ENCODE measurements at places on chromosomes 4 and X.

DNA sequence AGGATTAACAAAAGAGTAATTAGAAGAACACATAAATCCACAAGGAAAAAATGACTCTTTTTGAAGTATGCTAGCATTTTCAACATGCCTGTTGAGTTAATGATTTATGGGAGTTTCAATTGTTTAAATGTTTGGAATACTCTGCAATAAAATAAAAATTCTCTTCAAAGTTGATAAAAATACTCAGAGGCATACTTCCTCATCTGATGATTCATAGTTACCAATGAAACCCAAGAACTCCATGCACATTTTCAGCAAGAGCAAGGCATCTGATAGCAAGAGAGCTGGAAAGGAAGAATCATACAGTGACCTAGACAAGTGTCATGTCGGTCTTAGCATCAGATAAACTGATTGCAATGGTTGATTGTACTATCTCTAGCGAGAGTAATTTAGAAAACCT, 443.7 kb upstream of the ATOH1 start:
- DNase-seq = no peak

DNA sequence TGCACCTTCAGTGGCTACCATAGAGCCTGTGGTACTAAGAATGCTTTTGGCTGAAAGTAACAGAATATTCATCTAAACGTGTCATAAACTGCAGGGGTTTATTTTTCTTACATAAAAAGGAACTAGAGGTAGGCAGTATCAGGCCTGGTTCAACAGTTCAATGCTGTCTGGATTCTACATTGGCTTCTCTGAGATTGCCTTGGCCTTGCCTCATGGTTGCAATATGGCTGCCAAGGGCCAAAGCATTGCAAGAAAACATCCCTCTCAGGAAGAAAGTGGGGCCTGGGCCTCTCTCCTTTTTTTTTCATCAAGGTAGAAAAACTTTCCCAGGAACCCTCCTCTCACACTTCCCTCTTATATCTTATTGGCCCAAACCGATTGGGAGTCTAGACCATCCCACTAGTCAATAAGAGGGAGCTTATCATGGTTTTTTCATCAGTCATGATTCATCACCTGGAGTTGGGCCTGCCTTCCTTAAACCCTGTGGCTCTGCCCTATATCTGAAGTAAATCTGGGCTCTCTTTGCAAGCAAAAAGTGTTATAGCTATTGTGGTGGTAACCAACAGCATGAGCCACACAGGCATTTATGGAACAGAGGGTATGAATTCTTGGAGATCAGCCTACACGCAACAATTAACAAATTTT, 1.8 kb upstream of the DOCK11 start:
- no peak for DNase-seq

DNA sequence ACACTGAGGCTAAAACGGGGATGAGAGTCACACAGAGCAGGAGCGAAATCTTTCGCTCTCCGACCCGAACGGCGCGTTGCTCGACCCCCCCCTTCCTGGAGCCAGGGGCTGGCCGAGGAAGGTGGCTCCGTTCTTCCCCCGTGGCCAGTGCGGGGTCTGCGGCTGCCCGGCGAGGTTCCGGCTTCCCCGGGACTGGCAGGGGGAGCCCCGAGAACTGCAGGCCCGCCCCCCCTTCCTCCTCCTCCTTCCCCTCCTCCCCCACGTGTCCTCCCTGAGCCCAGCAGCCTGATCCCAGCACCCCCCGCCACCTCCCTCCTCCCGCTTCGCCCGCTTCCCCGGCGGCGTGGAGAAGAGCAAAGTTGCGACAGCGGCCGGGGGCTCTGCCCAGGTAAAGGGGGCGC, 2.4 kb upstream of the BCORL1 start:
- no peak for DNase-seq

DNA sequence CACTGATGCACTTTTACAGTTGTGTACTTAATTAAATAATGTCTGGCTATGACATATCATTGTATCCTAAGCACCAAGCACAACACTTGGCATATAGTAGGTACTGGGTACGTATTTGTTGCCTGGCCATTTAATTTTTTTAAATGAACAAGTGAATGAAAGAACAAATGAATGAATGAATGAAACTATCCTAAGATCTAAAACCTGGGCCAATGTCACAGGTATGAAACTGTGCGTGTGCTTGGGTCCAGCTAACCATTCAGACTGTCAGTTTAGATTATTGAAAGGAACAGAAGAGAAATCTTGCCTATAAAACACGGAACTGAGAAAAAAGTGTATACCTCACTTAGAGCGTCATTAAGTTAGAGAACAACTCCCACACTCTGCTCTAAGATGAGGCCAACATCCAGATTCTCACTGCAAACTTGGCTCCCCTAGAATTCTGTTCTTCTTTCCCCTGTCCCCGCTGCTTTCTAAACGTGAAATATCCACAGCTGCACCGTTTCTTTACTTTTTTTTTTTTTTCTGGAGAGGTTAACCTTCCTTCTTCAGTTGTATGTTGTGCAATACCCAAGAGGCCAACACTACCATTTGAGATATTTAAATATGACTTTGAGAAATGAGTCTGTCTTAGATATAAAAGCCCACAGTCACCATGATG, 17.3 kb upstream of the SEL1L3 start:
- no peak for DNase-seq

DNA sequence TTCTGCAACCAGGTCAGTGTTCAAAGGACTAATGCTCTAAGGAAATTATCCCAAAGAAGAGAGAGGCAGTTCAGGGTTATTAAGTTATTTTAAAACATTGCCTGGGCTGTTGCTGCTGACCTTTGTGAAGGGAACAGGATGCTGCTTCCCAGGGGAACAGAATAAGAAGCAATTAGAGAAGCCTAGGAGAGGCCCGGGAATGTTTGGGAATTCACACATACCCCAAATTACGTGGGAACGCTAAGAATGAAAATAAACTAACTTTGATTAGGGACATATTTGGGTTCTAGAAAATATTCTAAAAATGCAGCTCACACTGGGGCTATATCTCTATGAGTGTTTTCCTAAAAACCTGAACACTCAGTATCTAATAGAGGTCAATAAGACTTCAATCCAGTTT, 243.1 kb upstream of the FTHL17 start:
- no peak for DNase-seq

- DNase-seq = no peak
Measured at GRCh38 chrX:638482-639131, 8.0 kb downstream of the SHOX start.

- DNase-seq = no peak
Measured at GRCh38 chr4:25090516-25090915, 59.8 kb upstream of the LGI2 start.

GRCh38 chr4:139501117-139501516, 47.2 kb downstream of the RAB33B start:
- DNase-seq = no peak

- DNase-seq = no peak
Measured at GRCh38 chr4:146428298-146428697, 93.4 kb downstream of the SLC10A7 start.

All from esophagus squamous epithelium (tissue), 5 donors.